ENCODE measurements at places on chromosomes 7 and 10.

DNA sequence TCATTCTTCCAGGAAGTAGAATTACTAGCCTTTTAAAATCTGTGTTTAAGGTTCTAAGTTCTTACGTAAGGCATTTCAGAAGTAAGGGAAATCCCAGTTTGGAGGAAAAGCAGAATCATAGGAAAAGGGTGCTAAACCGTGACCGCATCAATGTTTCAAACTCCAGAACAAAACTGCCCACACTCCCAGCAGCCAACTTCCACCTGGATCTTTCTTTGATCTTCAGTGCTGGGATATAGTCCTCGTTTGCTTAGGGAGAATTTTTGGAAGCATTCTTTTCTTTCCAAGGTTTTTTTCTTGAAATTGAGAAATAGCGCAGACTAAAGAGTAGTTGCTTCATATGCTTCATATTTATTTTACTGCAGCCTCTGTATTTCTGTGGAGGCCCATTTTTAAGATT, 8.9 kb downstream of the PROSER2 start:
- no peak for DNase-seq

DNA sequence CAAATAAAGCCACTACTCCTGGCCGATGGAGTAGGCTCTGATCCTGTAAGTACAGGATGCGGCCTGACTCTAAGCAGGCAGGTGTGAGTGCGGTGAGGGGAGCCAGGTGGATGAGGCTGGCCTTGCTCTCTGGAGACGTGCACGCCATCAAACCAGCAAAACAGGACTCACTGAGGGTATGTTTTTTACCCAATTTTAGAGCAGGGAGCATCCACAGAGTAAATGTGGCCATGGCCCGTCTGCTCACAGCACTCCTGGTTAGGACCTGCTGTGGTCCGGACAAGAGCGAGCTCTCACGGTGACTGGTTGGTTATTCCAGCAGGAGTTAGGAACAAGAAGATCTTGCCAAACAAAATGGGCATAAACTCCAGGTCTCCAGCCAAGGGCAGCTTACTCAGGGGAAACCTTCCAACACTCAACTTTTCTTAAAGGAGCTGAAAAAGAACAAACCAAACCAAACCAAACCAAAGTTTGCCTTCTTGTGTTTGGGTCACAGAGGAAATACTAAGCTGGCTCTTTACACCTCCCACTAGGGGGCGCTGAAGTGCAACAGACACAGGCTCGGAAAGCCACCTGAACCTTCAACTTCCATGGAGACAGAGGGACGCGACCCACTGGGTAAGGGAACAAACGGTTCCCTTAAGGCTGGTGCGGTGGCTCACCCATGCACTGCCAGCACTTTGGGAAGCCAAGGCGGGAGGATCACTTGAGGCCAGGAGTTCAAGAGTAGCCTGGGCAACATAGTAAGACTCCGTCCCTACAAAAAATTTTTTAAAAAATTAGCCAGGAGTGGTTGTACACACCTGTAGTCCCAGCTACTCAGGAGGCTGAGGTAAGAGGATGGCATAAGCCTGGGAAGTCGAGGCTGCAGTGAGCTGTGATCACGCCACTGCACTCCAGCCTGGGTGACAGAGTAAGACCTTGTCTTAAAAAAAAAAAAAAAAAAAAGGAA, 122.4 kb downstream of the CLEC2L start:
- peak; percentile 60 for DNase-seq

DNA sequence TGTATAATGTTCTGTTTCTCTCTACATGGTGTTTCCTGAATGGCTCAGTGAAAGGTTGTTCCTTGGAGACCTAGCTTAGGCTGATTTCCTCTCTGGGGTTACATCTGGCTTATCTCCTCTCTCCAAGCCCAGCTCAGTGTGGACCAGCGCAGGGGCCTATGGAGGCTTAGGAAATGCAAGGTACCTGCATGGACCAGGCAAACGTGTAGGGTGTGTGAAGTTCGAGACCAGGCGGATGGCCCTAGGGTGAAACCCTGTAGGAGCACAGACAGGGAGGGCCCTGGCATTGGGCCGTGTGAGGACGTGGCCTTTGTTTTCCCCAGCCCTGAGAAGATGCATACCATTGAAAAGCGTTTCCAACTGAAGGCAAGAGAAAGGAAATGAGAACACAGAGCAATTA, 59.0 kb downstream of the DOCK1 start:
- DNase-seq: no peak

- DNase-seq: no peak
Measured at GRCh38 chr10:116276981-116277380, 4.0 kb upstream of the GFRA1 start.
